ENCODE measurements at places on chromosomes 16 and 17. TPM values are rescaled to one million over a fixed set of nuclear protein-coding genes. Genes with fewer than 3 reads are reported as not detected.
A peak's percentile ranks its signal among the peaks of the same experiment; 100 is the strongest.

Gene NDRG4
- total RNA-seq = 58.9 TPM

Gene WNT9B
- total RNA-seq = not detected

Gene GCGR
- not detected for total RNA-seq

Gene TMC7
- 3.9 TPM for total RNA-seq

DNA sequence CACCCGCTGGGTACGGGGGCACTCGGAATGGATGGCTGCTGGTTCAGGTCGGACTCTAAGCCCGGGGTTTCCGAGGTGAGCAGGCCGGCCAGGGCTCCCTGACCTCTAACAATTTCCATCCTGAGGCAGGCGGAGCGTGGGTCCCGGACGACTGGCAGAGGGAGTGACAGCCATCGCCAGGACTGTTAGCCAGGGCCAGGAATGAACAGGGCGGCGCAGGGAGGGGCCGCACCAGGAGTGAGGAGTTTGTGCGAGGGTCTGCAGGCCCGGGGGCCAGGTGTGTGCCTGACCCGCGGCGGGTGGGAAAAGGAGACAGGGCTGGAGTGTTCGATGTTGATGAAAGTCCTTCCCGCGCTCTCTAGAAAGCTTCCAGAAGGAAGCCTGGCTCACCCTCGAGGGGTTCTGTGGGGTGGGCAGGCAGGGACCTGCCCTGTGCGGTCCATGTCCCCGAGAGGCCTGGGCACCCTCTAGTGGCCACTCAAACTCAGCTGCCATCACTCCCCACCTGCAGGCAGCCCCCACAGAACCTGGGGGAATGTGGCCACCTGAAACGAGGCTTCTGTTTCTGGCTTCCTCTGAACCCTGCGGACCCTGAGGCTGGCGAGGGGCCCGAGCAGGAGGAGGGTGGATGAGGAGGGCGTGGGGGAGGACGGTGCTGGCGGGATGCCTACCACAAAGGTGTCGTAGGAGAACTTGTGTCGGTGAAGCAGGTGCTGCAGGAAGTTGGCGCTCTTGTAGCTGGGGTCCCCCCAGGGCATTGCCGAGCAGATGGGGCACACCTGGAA, 8.2 kb downstream of the RNF166 start:
- H3K36me3 ChIP-seq = no peaks in the 10 kb centered on the region
- no peak for DNase-seq
- no peaks in the 10 kb centered on the region for H3K27me3 ChIP-seq
- H3K4me3 ChIP-seq = no peak overlapping the region

DNA sequence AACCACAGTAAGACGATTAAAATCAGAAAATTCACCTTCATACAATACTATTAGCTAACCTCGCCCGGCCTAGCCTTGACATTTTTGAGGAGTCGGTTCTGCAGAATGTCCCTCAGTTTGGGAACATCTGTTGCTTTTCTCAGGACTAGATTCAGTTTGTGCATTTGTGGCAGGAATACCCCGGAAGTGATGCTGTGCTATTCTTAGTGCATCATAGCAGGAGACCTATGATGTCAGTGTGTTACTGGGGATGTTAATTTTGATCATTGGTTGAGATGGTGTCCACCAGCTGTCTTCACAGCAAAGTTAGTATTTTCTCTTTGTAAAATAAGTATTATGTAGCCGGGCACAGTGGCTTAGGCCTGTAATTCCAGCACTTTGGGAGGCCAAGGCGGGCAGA, 21.5 kb upstream of the HELZ start:
- H3K4me3 ChIP-seq = no peak overlapping the region
- H3K4me1 ChIP-seq = peaks cover 13% of the 10 kb centered on the region
- H3K27me3 ChIP-seq = no peaks in the 10 kb centered on the region
- H3K27ac ChIP-seq = no peak overlapping the region
- DNase-seq = no peak

GRCh38 chr17:10151667-10152496, 46.5 kb downstream of the GAS7 start:
- no peak for DNase-seq
- H3K27ac ChIP-seq = no peak overlapping the region
- H3K36me3 ChIP-seq = no peaks in the 10 kb centered on the region
- no peaks in the 10 kb centered on the region for H3K27me3 ChIP-seq
- H3K4me3 ChIP-seq = no peak overlapping the region

DNA sequence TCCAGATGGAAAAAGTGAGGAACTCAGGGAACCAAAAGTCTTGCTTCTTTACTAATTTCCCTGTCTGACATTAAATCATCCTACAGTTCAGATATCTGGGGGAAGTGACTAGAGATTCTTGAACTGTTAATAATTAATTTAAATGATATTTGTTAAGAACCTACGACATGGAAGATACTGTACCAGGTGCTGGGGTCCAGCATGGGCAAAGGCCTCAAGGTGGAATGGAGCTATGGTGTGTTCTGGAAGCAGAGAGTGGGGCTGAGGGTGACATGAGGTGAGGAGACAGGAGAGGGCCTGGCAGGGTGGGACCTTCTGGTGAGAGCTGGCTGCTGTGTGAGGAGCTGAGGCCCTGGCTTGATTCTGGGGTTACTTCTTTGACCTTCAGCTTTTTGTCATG, 6.0 kb upstream of the CCL2 start:
- H3K4me1 ChIP-seq = no peaks in the 10 kb centered on the region
- peaks cover 8% of the 10 kb centered on the region for H3K27me3 ChIP-seq
- H3K27ac ChIP-seq = peak overlapping the region; percentile 59
- no peak overlapping the region for H3K4me3 ChIP-seq
- no peaks in the 10 kb centered on the region for H3K36me3 ChIP-seq
- no peak for DNase-seq

GRCh38 chr16:66954097-66954659, 6.9 kb upstream of the CES3 start:
- DNase-seq = peak; percentile 70
- no peak overlapping the region for H3K27ac ChIP-seq
- no peaks in the 10 kb centered on the region for H3K4me1 ChIP-seq
- H3K36me3 ChIP-seq = no peaks in the 10 kb centered on the region
- H3K27me3 ChIP-seq = peaks cover 60% of the 10 kb centered on the region
- peak overlapping the region; percentile 5 for H3K4me3 ChIP-seq
